Activated CD4-positive, alpha-beta T cell treated with anti-CD3 and anti-CD28 coated beads, Interleukin-2, amount 10 ng/mL, durations not matched to agents 7 days and 5 days (primary cell): ENCODE measurements at places on chromosomes 5 and 9.

DNA sequence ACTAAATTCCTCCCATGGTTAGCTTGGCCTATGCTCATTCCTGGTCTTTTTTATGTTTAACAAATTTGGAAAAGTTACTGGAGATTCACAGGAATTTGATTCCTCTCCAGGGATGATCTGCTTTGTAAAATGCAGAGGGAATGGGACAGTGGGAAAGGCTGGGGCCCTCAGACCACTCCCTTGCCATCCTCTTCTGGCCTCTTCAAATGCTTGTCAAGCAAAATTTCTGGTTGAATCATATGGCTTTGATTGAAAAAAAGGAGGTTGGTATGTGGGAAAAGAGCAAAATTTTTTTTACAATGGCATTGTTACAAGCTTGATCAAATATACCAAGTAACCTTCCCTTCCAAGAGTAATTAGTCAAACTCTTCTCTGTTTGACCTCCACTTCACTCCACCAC lies 225.1 kb downstream of the PIK3R1 start:
- DNase-seq: no peak

DNA sequence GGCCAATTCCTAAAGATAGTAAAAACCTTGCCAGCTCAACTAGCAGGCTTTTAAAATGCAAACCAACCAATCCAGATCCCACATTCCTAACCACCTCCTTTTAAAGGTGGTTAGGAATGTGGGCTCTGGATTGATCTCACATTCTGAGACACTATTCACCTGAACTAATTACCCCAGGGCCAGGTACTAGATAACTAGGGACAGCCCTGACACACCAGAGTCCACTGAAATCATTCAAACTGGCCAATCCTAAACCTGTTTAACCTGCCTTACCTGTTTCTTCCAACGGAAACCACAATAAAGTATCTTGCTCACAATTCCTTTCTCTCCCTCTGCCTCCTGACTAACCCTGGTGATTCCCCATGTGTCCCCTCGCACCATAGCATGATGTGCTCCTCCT lies 168.3 kb upstream of the DMAC1 start:
- no peak for DNase-seq

DNA sequence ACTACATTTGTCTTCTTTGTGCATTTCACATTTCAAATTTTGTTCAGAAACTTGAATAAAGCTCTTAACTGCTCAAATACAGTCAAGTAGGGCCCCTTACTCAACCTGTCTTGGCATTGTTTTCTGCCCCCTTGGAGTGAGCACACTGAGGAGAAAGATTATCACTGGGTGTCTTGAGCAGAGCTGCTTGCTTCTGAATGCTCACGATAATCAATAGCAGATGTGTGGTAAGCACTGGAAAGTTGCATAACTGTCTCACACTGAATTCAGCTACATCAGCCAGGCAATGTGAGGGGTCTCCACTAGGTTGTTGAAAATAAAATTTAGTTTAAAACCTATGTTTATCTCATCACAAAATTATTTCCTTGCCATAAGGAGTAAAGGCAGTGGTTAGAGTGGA lies 7.8 kb upstream of the TNFAIP8 start:
- DNase-seq: no peak

- no peak for DNase-seq
Observed at GRCh38 chr5:31880449-31880848, 241.5 kb downstream of the PDZD2 start.

DNA sequence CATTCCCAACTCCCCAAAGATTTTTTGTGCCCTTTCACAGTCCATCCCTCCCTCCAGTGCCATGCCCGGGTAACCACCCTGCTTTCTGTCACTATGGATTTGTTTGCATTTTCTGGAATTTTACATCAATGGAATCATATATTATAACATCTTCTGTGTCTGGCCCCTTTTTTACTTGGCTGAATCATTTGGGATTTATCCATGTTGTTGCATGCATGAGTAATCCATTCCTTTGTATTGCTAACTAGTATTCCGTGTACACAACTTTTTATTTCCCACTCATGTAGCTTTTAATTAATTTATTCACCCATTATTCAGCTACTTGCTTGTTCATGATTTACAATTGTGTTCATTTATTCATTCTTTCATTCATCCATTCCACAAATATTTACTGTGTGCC lies 94.1 kb downstream of the FGF18 start:
- no peak for DNase-seq

- no peak for DNase-seq
Observed at GRCh38 chr5:56632939-56633338, 182.4 kb upstream of the MAP3K1 start.

GRCh38 chr9:113985968-113986585 lies 92.0 kb downstream of the AMBP start:
- no peak for DNase-seq

GRCh38 chr9:121612511-121612998 lies 38.9 kb upstream of the DAB2IP start:
- DNase-seq: no peak

GRCh38 chr9:94160594-94161501 lies 76.6 kb downstream of the PTPDC1 start:
- DNase-seq: no peak

DNA sequence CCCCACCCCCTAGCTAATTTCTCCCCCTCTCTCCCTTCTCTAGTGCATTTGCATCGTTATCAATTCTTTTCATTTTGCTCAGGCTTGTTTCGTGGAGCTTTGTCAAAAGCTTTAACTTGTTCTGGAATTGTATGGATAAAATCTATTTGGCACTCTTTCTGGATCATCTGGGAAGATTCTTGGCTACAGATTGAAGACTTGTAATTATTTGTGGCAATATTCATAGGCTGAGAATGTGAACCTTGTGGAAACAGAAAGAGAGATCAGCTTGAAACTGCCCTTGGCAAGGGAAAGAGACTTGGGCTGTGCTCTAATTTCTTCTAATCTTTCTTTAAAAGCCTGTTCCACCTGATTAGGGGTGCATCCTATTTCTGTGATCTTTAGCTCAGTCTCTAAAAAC lies 340.6 kb upstream of the DAB2 start:
- DNase-seq: no peak

DNA sequence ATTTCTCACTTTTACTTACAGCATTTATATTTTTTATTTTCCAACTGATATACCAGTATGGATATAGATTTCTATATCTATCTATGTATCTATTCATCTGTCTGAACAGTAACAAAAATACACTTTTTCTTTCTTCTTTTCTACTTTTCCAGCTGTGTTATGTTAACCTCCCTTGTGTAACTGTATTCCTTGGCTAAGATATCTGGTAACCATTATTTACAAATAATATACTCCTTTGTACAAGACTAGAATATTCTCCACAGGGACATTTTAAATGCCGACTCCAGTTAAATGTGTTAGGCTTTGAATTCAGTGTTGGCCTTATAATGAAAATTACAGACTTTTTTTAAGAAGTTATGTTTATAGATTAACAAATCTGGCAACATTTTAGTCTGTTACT lies 168.7 kb downstream of the XRCC4 start:
- no peak for DNase-seq

DNA sequence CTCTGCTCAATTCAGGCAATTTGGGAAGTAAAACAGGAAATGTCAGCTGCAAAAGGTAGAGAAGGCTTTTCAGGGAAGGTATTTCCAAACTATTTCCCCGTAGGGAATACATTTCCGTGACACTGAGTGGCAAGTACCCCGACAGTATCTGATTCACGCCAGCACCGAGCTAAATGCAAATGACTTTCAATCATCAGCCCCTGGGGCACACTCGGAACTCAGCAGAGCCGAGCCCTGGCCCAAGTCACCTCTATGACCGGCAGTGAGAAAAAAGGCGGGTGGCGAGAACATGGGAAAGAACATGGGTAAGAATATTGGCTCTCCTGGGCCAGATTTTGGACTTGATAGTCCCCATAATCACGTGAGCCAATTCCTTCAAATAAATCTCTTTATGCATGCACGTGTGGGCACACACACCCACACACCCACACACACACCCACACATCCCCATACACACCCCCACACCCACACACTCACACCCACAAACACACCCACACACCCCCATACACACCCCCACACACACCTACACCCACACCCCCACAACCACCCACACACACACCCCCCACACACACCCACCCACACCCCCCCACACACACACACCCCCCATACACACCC lies 43.0 kb downstream of the COL23A1 start:
- DNase-seq: no peak

- no peak for DNase-seq
Observed at GRCh38 chr9:70352802-70353201, 61.7 kb downstream of the KLF9 start.

DNA sequence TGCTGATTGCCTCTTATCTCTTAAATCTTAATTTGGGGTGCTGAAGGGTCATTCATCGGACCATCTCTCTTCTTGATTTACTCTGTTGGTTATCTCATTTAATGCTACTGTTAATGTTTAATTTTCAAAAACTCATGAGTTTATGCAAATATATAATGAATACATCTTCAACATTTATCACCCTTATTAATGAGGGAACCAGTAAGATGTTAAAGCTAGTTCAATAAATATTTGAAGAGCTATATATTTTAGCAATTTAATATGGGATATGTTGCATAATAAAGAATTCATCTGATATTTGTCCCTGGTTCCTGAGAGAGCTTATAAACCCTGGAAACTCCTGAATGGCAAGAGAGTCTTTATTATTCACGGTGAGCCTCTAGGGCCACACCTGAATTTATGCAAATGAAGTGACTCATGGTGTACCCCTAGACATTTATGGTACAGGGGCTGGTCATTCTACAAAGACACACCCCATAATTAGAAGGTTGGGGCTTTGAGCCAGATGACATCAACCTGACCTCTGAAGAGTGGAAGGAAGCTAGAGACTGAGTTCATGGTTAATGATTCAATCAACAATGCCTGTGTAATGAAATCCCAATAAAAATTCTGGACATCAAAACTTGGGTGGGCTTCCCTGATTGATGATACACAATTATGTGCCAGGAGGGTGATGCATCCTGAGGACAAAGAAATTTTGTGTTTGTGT lies 339.5 kb upstream of the ZNF608 start:
- no peak for DNase-seq

- DNase-seq: no peak
Observed at GRCh38 chr5:44943647-44944046, 134.9 kb downstream of the MRPS30 start.

DNA sequence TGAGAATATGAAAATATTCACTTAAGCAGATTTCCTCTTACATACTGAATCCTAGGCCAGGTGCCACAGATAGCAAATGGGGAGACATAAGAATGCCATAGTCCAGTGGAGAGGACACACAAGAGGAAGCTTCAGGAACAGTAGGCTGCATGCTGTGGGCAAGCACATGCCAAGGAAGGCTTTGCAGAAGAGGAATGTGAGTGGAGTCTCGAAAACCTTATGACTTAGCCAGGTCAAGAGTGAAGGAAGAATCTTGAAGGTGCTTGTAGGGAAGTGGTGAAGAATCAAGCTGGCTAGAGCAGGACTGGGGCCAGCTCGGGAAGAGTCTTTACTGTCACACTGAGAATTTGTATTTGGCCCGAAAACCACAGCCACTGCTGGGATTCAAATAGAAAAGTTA lies 20.4 kb downstream of the RPS23 start:
- DNase-seq: no peak

DNA sequence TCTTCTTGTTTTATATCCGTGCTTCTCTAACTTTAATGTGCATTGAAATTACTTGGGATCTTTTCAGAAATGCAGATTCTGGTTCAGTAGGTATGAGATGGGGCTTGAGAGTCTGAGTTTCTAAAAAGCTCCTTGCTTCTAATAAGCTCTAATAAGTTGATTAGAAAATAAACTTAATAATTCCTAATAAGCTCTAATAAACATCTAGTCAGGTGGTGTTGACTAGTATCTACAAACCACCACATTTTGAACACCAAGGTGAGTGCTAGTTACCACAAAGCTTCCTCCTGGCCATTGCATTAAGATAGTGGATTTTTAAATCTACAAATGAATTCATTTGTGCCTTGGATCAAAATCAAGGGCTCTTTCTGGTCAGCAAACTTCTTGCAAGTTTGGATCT lies 5.3 kb downstream of the TMOD1 start:
- DNase-seq: no peak

DNA sequence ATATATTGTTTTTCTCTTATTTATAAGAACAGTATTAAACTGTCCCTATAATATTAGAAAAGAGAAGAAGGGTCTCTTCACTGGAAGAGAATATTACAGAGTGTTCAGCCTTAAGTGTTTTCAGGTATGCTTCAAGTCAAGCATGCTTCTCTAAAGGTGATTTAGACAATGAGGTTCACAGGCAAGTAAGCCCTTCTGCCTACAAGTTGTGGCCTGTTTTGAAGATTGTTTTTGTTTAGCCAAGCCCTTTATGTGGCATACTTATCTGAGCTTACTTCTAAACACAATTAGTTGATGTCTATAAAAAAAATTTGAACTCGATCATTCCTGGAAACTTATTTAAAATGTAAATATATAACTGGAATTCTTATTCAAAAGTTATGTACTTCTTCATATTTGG lies 343.8 kb upstream of the CDH18 start:
- no peak for DNase-seq

DNA sequence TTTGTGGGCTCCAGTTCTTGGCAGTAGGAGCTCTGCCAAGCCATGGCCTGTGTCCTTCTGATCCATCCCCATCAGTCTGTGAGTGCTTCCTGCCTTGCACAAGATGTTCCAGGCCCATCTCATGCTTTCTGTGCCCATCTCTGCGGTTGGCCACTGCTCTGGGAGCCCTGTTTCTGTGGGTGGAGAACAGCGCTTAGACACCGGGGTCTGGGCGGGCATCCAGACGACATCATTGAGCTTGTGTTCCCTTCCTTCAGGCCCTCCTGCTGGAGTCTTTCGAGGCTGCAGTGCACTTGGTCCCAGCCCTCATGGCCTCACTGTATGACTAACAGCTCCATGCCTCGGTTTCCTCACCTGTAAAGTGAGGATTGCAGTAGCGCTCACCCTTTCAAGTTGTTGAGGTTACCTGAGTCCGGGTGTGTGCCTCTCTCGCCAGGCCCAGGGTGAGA lies 14.9 kb upstream of the CARD19 start:
- DNase-seq: no peak

- no peak for DNase-seq
Observed at GRCh38 chr5:56305001-56305950, 72.1 kb upstream of the ANKRD55 start.

DNA sequence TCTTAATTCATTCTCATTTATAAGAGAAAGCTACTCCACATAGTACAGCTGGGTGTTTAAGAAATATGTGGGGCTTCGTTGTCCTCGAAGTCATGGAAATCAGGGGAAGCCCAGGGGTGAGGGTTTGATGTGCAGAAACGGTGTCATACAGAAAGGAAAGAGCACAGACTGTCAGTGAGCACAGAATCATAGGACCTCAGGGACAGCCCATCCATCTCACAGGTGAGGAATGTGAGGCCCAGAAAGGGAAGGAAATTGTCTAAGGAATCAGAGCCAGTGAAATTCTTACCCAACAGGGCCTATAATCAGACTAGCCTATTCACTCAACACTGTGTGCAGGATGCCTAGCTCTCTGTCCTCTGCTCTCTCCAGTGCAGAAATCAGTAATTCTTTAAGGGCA lies 535.6 kb downstream of the SPOCK1 start:
- no peak for DNase-seq

GRCh38 chr5:129499208-129499852 lies 39.2 kb downstream of the ADAMTS19 start:
- no peak for DNase-seq
